Activated CD4-positive, alpha-beta memory T cell treated with anti-CD3 and anti-CD28 coated beads for 36 hours (primary cell): ENCODE measurements at places on chromosomes 16 and 17.

- H3K4me3 ChIP-seq: peak overlapping the region; percentile 66
- H3K36me3 ChIP-seq: peaks cover 27% of the 10 kb centered on the region
- peaks cover 92% of the 10 kb centered on the region for H3K4me1 ChIP-seq
- peak; percentile 74 for DNase-seq
- H3K27ac ChIP-seq: peak overlapping the region; percentile 92
Measured at GRCh38 chr17:17824119-17824782, 12.5 kb downstream of the SREBF1 start.

- H3K27ac ChIP-seq: peak overlapping the region; percentile 67
- no peak for DNase-seq
- H3K4me1 ChIP-seq: peaks cover 13% of the 10 kb centered on the region
- H3K4me3 ChIP-seq: peak overlapping the region; percentile 95
Measured at GRCh38 chr17:2030779-2031163, 818 bp downstream of the DPH1 start.

DNA sequence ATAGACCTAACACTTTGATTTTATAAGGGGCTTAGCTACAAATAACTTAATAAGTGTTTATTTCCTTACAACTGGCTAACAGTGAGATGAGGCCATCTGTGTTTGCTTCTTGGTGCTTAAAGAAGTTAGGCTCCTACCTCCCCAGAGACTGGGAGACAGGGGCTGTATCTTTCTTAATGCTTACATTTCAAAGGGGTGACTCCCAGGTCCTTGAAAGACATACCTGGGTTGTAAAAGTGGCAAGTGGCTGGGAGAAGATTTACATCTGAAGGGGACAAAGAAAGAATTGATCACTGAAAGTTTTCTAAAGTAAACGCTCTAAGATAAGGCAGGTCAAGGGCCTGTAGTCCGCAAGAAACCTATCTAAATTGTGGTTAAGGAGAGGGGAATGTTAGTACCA lies 196.8 kb downstream of the CNTNAP4 start:
- H3K27ac ChIP-seq: no peak overlapping the region
- no peaks in the 10 kb centered on the region for H3K27me3 ChIP-seq
- no peak for DNase-seq
- no peaks in the 10 kb centered on the region for H3K4me1 ChIP-seq
- H3K4me3 ChIP-seq: no peak overlapping the region

- H3K4me1 ChIP-seq: peaks cover 33% of the 10 kb centered on the region
- H3K27me3 ChIP-seq: no peaks in the 10 kb centered on the region
- no peak overlapping the region for H3K4me3 ChIP-seq
- H3K36me3 ChIP-seq: peaks cover 2% of the 10 kb centered on the region
- H3K27ac ChIP-seq: no peak overlapping the region
Measured at GRCh38 chr16:27551036-27551435, 1.1 kb downstream of the KATNIP start.

DNA sequence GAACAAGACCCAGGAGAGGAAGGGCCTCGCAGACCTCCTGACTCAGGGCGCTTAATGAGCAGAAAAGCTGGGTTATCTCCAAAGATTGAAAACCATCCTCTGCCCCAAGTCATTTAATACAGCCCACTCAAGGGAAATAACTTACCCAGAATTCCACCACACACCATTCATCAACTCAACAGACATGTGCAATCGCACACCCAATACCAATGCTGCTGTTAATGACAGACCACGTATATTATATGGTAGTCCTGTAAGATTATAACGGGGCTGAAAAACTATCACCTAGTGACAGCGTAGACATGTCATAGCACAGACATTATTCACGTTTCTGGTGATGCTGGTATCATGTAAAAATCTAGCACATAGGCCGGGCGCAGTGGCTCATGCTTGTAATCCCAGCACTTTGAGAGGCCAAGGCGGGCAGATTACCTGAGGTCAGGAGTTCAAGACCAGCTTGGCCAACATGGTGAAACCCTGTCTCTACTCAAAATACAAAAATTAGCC lies 52.5 kb upstream of the HELZ start:
- H3K27ac ChIP-seq: no peak overlapping the region
- H3K4me1 ChIP-seq: no peaks in the 10 kb centered on the region
- H3K27me3 ChIP-seq: no peaks in the 10 kb centered on the region
- H3K4me3 ChIP-seq: no peak overlapping the region

DNA sequence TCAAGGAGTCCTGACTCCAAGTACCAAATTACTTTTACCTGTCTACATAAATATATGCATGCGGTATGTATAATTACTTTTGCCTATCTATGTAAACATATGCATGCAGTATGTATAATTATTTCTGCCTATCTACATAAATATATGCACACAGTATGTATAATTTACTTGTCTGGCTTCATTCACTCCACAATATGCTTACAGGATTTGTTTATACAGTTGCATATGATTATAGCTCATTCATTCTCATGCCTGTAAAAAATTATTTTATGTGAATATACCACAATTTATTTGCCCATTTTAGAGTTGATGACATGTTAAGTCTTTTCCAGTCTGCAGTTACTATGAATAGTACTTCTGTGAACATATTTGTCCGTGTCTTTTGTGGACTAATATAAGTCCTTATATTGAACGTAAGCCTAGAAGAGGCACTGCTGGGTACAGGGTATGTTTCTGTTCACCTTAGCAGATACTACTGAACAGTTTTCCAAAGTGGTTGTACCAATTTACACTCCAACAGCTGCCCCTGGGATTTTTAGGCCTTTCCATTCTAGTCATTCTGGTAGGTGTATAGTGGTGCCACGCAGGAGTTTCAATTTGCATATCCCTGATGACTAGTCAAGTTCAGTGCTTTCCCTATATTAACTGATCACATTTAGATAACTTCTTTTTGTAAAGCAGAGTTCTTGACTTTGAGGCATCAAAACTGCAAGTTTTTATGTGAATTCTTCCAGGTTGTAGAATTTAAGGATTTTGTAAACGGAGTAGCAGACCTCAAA lies 47.0 kb downstream of the MARVELD3 start:
- DNase-seq: peak; percentile 14
- H3K4me1 ChIP-seq: peaks cover 12% of the 10 kb centered on the region
- H3K36me3 ChIP-seq: peaks cover 36% of the 10 kb centered on the region
- no peak overlapping the region for H3K27ac ChIP-seq
- H3K27me3 ChIP-seq: no peaks in the 10 kb centered on the region
- H3K4me3 ChIP-seq: no peak overlapping the region

DNA sequence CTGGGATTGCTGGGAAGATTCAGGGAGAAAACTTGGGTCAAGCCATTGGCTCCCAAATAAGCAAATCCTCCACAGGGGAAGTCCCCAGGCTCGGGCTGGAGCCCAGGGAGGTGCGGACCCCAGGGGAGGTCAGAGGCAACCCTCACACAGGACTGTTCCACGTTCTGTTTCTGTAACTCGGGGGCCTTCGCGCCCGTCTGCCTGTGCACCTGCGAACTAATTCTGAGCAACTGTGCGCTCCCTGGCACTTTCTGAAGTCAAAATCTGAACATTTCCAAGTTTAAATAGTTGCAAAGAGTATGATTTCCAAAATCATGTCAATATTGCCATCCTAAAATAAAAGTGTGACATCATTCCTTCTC lies 16.8 kb downstream of the TIMM22 start:
- no peak overlapping the region for H3K4me3 ChIP-seq
- no peaks in the 10 kb centered on the region for H3K4me1 ChIP-seq
- H3K36me3 ChIP-seq: no peaks in the 10 kb centered on the region
- no peaks in the 10 kb centered on the region for H3K27me3 ChIP-seq
- no peak for DNase-seq
- no peak overlapping the region for H3K27ac ChIP-seq

DNA sequence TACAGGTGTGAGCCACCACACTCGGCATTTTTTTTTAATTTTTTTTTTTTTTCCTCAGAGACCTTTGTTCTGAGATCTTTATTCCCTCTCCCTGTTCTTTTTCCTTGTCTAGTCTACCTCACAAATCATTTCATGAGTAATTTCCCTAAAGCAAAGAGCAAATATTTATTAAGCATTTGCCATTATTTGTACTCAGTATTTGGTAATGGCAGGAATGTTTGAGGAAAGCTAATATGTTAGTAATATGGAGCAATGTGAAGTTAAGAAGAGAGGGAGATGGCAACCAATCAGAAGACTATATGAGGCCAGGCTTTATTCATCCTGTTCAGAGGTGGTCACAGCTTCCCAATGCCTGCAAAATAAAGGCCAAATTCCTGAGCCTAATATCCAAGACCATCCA lies 13.3 kb downstream of the CENPV start:
- no peak for DNase-seq
- H3K27me3 ChIP-seq: no peaks in the 10 kb centered on the region
- H3K27ac ChIP-seq: no peak overlapping the region
- H3K4me1 ChIP-seq: no peaks in the 10 kb centered on the region
- no peak overlapping the region for H3K4me3 ChIP-seq

DNA sequence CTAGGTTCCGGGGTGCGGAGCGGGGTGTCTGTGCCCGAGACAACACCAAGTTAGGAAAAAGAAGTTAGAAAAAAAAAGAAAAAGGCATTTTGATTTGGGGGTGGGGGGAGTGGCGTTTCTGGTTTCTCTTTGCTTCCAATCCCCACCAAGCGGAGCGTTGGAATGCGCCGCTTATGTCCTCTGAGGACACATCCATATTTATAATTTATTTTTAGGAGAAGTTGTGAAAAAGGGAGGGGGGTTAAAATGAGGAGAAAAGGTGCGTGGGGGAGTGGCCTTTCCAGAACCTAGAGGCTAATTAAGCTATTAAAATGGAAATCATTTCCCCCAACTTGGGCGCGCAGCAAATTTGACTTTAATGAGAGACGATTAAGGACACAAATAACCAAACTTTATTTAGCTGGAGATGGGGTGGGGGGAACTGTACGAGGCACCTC lies 232.1 kb downstream of the MRTFB start:
- no peak overlapping the region for H3K27ac ChIP-seq
- peak overlapping the region; percentile 57 for H3K4me3 ChIP-seq
- no peaks in the 10 kb centered on the region for H3K36me3 ChIP-seq
- no peak for DNase-seq
- peaks cover 8% of the 10 kb centered on the region for H3K4me1 ChIP-seq
- peaks cover 10% of the 10 kb centered on the region for H3K27me3 ChIP-seq

- H3K27me3 ChIP-seq: no peaks in the 10 kb centered on the region
- no peak overlapping the region for H3K27ac ChIP-seq
- H3K36me3 ChIP-seq: peaks cover 2% of the 10 kb centered on the region
- H3K4me1 ChIP-seq: no peaks in the 10 kb centered on the region
- DNase-seq: no peak
Measured at GRCh38 chr16:12240036-12240435, 263.5 kb downstream of the SNX29 start.

DNA sequence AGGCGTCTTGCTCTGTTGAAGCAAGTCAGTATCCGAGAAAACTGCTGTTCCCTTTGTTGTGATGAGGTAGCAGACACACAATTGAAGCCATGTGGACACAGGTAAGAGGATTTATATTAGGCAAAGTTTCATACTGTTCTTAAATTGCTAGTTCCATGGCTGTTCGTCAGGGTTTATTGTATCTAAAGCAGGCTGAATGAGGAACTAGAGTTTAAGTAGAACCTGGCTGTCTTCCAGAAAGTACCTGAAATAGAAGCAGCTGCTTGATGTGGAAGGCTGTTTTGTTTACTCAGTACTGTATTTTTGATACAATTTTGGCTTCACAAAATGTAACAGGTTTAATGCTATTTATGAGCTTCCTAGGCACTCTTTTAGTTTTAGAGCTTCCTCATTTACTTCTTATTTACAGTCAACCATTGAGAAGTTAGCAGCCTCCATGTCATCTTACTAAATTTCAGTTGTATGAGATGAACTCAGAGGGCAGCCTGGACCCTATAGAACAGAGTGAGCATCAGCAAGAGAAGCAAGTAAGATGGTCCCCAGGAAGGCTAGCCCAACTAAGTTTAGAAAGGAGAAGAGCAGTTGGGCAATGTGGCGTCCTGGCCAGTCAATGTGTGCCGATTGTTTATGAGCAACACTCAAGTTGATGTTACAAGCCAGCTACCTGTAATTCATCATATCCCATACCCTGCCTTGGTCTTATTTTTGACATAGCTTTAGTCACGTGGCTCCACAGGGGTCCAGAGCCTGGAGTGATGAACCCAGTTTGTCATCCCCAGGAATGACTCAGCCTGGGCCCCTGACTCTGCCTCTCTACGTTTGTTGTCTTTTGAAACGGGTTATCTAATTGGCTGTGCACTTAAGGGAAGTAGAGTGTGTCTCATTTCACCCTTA lies 9.7 kb upstream of the ARL2BP start:
- H3K36me3 ChIP-seq: peaks cover 46% of the 10 kb centered on the region
- H3K4me1 ChIP-seq: peaks cover 12% of the 10 kb centered on the region
- DNase-seq: peak; percentile 75
- H3K4me3 ChIP-seq: no peak overlapping the region
- H3K27me3 ChIP-seq: no peaks in the 10 kb centered on the region
- peak overlapping the region; percentile 79 for H3K27ac ChIP-seq

- H3K36me3 ChIP-seq: no peaks in the 10 kb centered on the region
- no peak overlapping the region for H3K4me3 ChIP-seq
- peak; percentile 49 for DNase-seq
- H3K4me1 ChIP-seq: peaks cover 6% of the 10 kb centered on the region
- peaks cover 1% of the 10 kb centered on the region for H3K27me3 ChIP-seq
Measured at GRCh38 chr16:68776821-68777485, 39.9 kb downstream of the CDH1 start.

GRCh38 chr16:58883131-58883530 lies 149.0 kb upstream of the GOT2 start:
- DNase-seq: no peak
- H3K4me1 ChIP-seq: no peaks in the 10 kb centered on the region
- no peak overlapping the region for H3K4me3 ChIP-seq
- H3K27ac ChIP-seq: no peak overlapping the region
- H3K36me3 ChIP-seq: no peaks in the 10 kb centered on the region

DNA sequence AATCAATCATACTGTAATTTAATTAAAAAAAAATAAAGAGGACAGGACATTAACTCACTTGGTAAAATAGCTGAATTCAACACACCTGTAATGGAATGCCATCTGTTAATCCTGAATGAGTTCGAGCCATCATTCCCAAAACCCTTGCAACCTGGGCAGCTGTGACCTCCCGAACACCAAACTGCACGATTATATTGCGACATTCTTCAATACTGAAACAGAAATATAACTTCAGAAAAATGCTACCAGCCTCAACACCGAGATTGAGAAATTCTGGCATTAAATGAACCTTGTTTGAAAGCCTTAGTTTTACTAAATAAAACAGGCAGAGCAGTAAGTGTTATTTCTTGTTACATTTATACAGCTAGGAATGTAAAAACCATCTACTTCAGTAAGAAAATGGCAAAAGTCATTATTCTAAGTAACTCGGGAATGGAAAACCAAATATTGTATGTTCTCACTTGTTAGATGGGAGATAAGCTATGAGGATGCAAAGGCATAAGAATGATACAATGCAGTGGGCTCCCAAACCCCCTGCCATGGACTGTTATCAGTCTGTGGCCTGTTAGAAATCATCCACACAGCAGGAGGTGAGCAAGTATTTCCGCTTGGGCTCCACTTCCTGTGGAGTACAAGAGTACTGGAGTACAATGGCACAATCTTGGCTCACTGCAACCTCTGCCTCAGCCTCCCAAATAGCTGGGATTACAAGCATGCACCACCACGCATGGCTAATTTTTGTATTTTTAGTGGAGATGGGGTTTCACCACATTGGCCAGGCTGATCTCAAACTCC lies 46.5 kb downstream of the CNOT1 start:
- DNase-seq: peak; percentile 30
- H3K36me3 ChIP-seq: peaks cover 58% of the 10 kb centered on the region
- no peak overlapping the region for H3K27ac ChIP-seq
- peaks cover 14% of the 10 kb centered on the region for H3K4me1 ChIP-seq
- H3K27me3 ChIP-seq: no peaks in the 10 kb centered on the region
- H3K4me3 ChIP-seq: no peak overlapping the region

- no peak for DNase-seq
- no peaks in the 10 kb centered on the region for H3K36me3 ChIP-seq
- peaks cover 8% of the 10 kb centered on the region for H3K4me1 ChIP-seq
- peaks cover 3% of the 10 kb centered on the region for H3K27me3 ChIP-seq
- H3K27ac ChIP-seq: no peak overlapping the region
- no peak overlapping the region for H3K4me3 ChIP-seq
Measured at GRCh38 chr17:74451557-74451956, 14.9 kb upstream of the CD300A start.
